ENCODE measurements at places on chromosomes 3 and 15.

- DNase-seq, result no peak
Measured at GRCh38 chr3:46293035-46293724, 50.9 kb downstream of the CCR3 start.

- no peak for DNase-seq
Measured at GRCh38 chr3:114194750-114195149, 15.9 kb upstream of the DRD3 start.

- DNase-seq, result no peak
Measured at GRCh38 chr3:171255236-171255806, 204.9 kb downstream of the TNIK start.

GRCh38 chr15:70505411-70505919 is 257.9 kb downstream of the UACA start:
- peak; percentile 90 for DNase-seq

DNA sequence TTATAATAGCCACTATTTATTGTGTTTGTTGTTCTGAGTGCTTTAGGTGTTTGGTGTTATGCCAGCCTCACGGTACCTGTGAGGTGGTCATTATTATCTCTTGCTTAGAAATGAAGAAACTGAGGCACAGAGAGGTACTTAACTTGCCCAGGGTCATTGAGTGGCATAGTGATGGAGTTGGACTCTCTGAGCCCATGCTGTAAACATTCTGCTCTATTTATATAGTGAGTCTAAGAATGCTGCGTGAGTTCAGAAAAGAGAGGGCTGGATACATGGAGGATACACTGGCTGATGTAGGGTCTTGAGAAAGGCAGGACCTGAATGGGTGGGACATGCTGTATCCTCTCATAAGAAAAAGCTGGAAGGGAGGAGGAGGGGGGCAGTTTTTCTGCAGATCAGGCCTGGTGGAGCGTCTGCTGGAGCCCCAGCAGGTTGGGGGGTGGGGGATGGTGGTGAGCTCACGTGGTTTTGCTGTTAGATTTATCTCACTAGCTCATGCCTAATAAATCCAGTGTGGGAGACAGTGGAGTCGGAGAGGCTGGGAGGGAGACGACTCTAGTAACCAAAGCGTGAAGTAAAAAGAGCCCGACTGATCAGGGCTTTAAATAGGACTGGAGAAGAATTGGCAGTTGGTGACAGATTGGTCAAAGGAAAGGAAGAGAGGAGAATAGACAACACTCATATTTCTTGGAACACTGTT is 16.0 kb downstream of the MED12L start:
- DNase-seq, result no peak

- no peak for DNase-seq
Measured at GRCh38 chr3:39443530-39443929, 23.9 kb upstream of the MOBP start.

DNA sequence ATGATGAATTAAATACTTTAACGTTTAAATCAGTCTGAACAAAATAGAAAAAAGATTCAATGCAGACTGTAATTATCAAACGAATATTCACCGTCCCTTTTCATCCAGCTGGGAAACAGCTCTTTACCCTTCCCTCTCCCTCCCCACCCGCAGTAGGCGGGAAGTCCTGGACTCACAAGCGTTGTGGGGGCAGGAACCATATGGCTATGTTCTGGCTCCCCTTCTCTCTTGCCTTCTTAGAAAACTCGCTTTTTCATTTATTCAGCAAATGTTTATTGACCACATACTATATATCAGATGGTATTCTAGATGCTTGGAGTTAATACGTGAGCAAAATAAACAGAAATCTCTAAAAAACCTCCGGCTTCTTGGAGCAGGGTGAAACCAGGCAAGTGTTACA is 715 bp upstream of the SCAPER start:
- DNase-seq, result no peak

DNA sequence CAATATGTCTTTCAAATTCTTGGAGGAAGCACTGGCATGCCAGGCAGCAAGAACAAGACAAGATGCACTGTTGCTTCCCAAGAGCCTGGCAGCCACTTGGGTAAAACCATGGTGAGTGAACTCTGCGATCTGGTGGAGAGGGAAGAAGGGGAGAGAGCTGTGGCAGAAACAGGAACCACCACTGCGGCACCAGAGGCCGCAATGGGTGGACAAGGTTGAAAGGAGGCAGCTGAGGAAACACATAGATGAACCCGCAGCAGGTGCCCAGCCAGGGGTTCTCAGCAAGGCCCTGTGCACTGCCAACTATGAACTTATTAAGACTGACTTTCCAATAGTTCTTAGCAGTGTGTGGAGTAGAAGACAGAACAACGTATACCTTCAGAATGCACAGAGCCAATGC is 48.2 kb upstream of the CCDC54 start:
- DNase-seq, result no peak

DNA sequence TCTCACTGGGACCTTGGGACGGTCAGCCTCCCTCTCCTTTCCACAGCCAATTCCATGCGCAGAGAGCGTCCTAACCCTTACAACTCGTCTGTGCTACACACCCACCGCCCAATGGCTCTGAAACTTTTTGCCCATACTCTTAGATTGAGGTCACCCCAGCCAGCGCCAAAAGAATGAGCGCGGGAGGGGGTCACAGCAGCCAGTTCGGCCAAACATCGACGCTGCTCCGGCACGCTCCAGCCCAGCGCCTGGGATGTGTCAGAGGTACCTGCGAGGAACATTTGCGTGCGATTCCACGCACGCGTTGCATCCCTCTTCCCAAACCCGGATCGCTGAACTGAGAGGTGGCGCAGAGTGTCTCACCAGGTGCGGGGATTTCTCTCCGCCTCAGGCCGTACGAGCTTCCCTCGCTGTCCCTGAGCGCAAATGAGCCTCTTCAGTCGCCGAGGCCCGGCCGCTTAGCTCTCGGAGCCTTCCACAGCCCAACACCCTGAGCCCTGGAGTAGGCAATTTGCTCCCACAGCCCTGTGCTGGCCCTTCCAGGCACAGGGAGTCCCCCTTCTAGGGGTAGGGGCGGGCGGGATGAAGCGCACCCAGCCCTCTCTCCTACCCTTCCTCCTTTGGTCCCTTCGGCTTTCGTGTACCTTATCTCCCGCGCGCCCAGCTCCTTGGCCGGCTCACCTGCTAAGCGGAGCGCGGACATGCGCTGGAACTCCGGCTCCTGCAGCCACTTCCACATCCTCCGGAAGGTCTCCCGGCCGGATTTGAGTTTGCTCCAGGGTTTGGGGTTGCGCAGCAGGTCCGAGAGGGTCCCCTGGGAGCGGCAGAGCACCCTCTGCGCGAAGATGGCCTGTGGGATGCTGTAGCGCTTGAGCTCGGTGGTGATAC is 1.8 kb downstream of the ONECUT1 start:
- DNase-seq, result peak; percentile 57

- no peak for DNase-seq
Measured at GRCh38 chr3:45870099-45870498, 16.2 kb upstream of the CCR9 start.

- DNase-seq, result no peak
Measured at GRCh38 chr3:197352382-197352781, 54.0 kb upstream of the DLG1 start.

DNA sequence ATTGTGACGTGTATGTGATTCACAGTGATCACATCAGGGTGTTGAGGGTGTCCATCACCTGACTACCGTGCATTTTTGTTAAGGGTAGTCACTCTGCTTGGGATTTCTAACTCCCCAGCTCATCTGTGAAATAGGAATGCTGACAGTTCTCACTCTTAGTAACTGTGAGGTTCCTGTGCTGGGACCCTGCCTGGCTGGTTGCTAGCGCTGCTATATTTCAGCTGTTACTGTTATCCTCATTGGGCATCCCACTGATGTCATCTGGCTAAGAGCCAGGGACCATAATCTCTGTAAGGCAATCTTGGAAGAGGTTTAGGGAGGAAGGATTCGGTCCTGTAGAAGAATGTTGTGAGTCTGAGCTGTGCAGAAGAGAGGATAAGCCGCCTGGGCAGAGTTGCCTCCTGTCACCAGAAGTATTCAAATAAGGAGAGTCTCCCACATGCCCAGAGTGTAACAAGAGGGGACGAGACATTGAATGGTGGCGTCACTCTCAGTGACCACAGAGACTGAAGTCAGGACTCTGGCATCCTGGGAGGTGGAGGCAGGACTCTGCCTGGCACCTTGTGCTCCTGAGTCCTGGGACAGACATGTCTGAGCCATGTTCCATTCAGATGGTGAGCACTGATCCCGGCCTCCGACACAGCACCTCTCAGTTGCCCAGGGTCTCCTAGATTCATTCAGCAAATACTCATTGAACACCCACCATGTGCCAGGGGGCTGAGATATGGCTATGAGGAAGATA is 52.2 kb downstream of the FBLN2 start:
- DNase-seq, result peak; percentile 78

DNA sequence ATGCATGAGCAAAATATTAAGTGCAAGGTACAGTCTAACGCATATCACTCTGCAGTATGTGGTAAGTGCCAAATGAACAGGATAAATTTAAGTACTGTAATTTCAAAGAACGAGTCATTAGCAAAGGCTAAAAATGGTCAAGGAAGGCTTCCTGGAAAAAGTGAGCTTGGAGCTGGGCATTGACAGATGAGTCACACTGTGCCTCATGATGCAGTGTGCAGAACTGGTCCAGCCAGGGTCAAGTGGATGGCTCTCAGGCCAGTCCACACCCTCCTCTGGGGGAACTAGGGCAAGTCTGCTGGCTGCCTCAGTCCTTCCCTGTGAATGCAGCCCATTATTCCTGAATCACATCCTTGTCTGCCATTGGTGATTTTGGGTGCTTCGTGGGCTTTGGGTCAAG is 76.3 kb downstream of the CACNA1D start:
- DNase-seq, result peak; percentile 85

DNA sequence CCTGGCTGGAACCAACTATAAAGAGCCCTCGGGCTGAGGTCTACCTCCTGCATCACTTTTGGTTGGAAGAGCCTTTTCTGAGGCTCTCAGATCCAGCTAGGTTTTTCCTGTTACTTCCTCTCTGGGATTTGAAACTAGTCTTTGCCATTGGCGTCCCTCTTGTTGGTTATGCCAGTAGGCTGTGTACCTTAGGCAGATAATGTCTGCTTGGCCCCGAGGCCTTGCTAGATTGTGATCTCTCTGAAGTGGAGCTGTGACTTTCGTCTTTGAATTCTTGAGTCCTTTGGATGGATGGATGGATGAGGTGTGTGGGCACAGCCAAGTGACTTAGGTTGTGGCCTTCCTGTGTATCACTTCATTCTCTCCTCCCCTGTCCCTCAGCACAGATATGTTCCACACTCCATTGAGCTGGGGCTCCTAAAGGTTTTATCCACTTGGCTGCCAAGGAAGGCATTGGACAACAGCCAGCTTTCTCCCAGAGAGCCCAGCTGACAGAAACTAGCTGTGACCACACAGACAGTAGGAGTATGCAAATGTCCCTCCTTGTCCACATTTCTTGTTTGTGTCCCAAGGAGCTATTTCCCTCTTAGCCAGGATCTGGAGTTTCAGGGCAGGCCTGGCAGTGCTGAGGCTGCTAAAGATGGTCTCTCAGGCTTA is 7.9 kb upstream of the DNAJC17 start:
- no peak for DNase-seq

- no peak for DNase-seq
Measured at GRCh38 chr3:34207806-34208205, 409.4 kb downstream of the PDCD6IP start.

DNA sequence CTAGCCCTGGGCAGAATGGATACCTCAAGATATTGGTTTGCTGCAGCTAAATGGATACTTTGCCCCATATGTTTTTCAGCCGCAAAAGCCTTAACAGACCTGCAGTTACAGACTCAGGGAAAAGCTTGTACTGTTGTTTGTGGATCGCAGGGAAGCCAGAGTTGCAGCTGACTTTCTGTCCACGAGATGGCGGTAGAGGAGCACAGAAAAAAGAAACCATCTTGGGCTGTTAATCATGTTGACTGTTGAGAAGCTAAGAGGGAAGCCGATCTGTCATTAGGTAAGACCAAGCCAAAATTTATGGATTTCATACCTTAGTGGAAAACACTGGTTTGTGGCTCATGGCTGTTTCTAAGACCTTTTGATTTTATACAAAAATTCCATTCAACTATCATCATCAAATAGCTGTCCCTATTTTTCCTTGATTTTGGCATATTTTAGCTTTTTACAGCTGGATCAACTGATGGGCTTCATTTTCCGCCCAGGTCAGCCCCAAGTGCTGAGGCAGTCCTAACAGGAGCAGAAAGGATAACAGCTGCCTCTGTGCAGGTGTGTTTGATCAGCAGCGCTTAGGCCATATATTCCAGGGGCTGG is 205.7 kb upstream of the ZPLD1 start:
- DNase-seq, result peak; percentile 88

- peak; percentile 37 for DNase-seq
Measured at GRCh38 chr3:46719735-46720271, 2.1 kb upstream of the PRSS50 start.

DNA sequence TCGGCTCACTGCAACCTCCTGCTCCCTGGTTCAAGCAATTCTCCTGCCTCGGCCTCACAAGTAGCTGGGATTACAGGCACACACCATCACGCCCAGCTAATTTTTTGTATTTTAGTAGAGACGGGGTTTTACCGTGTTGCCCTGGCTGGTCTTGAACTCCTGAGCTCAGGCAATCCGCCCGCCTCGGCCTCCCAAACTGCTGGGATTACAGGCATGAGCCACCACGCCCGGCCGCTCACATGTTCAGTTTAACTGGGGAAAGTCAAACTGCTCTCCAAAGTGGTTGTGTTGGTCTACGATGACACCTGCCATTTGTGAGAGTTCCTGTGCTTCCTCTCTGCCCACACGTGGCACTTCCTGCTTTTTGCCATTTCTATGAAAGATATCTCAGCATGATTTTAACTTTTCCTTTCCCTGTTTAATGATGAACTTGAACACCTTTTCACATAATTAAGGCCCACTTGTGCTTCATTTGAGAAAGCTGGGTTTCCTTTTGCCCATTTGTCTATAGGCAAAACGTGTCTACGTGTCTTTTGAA is 877 bp upstream of the GP5 start:
- DNase-seq, result no peak

DNA sequence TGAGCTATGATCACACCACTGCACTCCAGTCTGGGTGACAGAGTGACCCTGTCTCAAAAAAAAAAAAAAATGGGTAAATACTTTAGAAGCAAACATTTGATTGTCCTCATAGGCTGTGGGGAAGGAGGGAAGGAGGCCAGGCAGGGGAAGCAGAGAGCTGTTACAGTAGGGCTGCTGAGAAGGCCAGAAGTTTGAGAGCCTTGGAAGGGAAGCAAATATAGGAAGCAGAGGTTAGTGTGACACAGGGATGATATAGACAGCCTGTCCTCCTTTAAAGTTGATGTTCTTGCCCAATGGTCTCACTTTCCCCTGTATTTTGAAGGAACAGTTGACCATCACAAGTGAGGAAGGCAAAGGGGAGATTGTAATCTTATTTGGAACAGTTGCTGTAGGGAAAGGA is 5.3 kb upstream of the ALPK3 start:
- DNase-seq, result no peak

DNA sequence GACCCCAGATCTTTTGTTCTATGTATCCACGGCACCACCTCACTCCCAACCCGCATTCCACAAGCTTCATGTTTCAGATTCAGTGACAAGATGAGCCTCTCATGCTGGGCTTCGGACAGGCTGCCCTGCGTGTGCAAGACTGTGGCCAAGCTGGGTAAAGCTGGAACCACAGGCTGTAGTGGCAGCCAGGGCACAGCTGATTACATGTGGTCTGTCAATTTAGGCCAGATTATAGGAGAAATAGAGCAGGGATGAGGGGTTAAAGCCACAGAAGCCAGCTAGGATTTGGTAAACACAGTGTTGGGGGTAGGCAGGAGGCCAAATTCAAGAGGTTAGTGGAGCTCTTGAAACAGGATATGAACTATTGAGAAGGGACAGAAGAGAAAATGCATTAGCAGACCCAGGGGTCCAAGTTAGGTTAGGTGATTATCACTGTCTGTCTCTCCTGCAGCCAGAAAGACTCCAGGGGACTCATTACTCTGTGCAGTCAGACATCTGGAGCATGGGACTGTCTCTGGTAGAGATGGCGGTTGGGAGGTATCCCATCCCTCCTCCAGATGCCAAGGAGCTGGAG is 12.9 kb downstream of the SNAPC5 start:
- DNase-seq, result peak; percentile 23

Measured in islet precursor cell (in vitro differentiated cells).